ENCODE measurements at places on chromosomes 3 and 15.

DNA sequence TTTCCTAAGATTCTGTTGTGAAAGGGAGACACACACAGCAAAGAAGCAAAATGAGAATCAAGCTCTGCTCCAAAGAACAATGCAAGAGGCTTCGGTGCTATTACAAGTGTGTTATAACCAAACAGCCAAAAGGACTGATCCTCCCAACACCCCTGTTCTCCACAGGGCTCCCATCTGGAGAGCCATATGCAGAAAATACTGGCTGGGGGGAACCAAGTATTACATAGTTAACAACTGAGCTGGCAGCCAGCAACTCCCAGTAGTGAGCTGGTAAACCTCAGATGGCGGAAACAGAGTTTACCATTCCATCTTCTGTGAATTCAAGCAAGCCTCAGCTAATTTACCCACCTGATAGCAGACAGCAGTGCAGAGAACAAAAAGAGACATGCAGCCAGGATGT lies 156.4 kb downstream of the NTRK3 start:
- no peak for DNase-seq

GRCh38 chr15:22257047-22258008 lies 177.0 kb downstream of the OR4M2 start:
- no peak for DNase-seq

GRCh38 chr3:129123314-129124060 lies 1.9 kb upstream of the RAB43 start:
- DNase-seq: no peak

GRCh38 chr15:60379525-60380274 lies 18.1 kb downstream of the ANXA2 start:
- DNase-seq: no peak

DNA sequence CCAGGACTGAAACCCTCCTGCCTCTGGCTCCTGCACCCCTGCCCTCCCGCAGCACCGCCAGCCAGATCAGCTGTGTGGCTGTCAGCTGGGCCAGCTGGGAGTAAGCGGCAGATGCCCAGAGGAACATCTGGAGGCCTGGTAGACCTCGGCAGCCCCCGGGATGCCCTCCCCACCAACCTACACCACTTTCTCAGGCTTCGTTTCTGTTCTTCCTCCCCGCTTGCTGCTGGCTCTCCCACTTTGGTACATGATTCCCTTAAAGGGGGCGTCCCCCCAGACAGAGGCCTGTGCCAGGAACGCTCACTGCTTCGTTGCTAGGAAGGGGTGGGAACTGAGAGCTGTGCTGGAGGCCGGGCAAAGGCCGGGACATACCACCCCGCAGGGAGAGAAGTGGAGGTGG lies 91.4 kb upstream of the RPL32 start:
- no peak for DNase-seq

DNA sequence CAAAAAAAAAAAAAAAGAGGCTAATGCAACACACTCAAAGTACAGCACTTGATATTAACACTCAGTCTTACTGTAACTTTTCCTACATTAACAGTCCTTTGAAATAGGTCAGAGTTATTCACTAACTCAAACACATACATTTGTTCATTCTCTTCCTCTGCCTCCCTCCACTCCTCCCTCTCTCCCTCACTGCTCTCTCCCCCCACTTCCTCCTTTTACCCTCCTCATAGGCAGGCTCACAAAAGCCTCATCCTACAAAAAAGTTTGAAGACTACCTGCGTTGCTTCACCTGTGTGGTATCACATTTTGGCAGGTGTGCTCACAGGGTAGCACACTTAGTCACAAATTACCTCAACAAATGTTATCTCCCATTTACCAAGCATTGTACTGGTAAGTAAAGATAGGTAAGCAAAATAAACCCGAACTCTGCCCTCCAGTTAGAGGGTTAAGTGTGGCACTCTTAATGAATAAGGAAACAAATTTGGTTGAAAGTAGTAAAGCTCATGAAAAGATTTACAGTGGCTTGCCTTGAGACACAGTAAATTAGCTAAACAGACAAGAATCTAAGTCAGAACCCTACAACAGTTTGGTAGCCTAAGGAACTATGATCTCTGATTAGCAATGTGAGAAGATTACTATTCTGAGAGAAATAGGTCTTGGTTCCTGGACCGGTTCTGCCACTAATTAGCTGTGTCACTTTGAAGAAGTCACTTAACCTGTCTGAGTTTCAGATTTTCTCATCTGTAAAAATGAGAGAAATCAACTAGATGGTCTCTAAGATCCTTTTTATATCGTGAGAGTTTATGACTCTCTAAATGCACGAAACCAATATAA lies 151.0 kb upstream of the MLF1 start:
- no peak for DNase-seq

GRCh38 chr3:188911026-188911850 lies 260.5 kb upstream of the TPRG1 start:
- DNase-seq: no peak

- peak; percentile 67 for DNase-seq
These were observed 452.8 kb upstream of the THBS1 start for GRCh38 chr15:39127925-39128617.

DNA sequence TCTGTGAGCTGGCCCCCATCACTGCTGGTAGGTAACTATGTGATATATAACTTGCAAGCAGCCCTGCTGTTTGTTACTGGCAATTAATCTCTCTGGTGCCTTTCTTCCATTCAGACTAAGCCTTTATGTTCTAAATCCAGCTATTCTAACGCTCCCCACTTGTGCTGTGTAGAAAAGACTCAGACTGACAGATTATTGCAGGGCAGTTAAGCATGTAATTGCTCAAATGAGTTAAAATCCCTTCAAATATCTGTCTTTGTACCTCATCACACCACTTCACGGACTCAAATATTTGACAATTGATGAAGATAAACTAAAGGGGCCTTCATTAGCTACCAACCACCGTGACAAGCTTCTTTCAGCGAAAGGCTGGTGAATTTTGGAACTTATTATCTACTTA lies 416.2 kb downstream of the NR2F2 start:
- DNase-seq: no peak

GRCh38 chr3:70277304-70277703 lies 35.1 kb downstream of the MDFIC2 start:
- DNase-seq: no peak
